Heart right ventricle (tissue), 16 donors: ENCODE measurements at places on chromosomes 7 and 10. TPM values are rescaled to one million over a fixed set of nuclear protein-coding genes. Genes with fewer than 3 reads are reported as not detected.

GRCh38 chr7:94395141-94396036 is 694 bp downstream of the COL1A2 start:
- peak overlapping the region; percentile 67 for H3K4me3 ChIP-seq
- H3K4me1 ChIP-seq, result no peaks in the 10 kb centered on the region
- H3K36me3 ChIP-seq, result no peaks in the 10 kb centered on the region
- H3K27me3 ChIP-seq, result peaks cover 22% of the 10 kb centered on the region

DNA sequence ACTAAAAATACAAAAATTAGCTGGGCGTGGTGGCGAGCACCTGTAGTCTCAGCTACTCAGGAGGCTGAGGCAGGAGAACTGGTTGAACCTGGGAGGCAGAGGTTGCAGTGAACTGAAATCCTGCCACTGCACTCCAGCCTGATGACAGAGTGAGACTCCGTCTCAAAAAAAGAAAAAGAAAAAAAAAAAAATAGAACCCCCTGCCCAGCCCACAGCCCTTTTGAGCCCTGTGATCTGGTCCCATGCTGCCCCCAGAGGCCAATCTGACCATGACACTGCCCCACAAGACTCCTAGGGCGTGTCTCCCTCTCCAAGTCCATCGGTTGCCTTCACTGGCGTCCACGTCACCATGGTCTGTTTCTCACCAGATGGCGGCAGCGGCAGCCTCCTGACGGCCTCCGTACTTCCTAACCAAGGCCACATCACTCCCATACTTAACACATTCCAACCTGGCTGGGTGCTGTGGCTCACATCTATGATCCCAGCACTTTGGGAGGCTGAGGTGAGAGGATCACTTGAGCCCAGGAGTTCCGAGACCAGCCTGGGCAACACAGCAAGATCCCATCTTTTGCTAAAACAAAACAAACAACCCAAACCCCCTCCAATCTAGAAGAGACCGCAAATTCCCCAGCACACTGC is 18.0 kb downstream of the STX1A start:
- no peak overlapping the region for H3K27ac ChIP-seq
- H3K4me3 ChIP-seq, result no peak overlapping the region
- no peaks in the 10 kb centered on the region for H3K27me3 ChIP-seq
- no peaks in the 10 kb centered on the region for H3K4me1 ChIP-seq
- DNase-seq, result no peak

- H3K4me3 ChIP-seq, result no peak overlapping the region
- no peak overlapping the region for H3K27ac ChIP-seq
- no peak for DNase-seq
- no peaks in the 10 kb centered on the region for H3K27me3 ChIP-seq
Measured at GRCh38 chr10:847868-848267, 83.6 kb downstream of the LARP4B start.

GRCh38 chr7:27640884-27641574 is 21.7 kb downstream of the HIBADH start:
- no peaks in the 10 kb centered on the region for H3K36me3 ChIP-seq
- H3K27me3 ChIP-seq, result no peaks in the 10 kb centered on the region
- DNase-seq, result peak; percentile 59
- no peak overlapping the region for H3K4me3 ChIP-seq
- H3K27ac ChIP-seq, result no peak overlapping the region

- no peaks in the 10 kb centered on the region for H3K27me3 ChIP-seq
- H3K4me1 ChIP-seq, result peaks cover 27% of the 10 kb centered on the region
- H3K4me3 ChIP-seq, result no peak overlapping the region
- DNase-seq, result no peak
- H3K36me3 ChIP-seq, result no peaks in the 10 kb centered on the region
Measured at GRCh38 chr10:88922041-88922440, 30.5 kb downstream of the ACTA2 start.

DNA sequence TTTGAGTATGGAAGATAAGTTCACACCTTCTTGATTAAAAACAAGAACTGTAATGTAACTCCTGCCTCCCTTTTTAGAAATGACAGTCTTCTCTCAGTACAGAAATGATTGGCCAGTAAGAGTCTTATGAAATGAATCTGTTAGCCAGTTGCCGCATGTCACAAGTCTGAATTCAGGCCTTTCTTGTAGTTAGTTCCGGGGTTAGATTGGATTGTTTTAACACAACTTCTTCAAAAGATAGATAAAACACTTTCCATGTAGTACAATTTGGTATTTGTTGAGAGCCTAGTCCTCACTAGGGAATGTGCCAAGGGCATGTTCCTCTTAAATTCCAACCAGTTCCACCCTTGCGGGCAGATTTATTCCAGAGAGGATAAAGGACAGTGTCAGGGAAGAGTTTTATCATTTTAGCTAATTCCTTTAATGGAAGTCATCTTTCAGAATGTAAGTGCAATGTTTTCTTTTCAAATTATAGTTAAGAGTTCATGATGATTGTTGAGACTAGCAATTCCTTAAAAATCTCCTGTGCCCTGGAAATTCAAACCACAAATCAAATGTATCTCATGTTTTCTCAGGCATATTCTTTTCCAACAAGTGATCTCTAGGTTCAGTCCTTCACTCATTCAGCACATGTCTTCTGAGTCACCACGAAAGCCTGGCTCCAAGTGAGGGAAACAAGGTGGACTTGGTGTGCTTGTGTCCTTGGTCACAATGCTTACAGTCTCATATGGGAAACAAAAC is 4.1 kb downstream of the FHIP2A start:
- H3K4me3 ChIP-seq, result no peak overlapping the region
- H3K27ac ChIP-seq, result peak overlapping the region; percentile 10
- no peaks in the 10 kb centered on the region for H3K27me3 ChIP-seq
- peaks cover under 1% of the 10 kb centered on the region for H3K36me3 ChIP-seq
- no peak for DNase-seq

DNA sequence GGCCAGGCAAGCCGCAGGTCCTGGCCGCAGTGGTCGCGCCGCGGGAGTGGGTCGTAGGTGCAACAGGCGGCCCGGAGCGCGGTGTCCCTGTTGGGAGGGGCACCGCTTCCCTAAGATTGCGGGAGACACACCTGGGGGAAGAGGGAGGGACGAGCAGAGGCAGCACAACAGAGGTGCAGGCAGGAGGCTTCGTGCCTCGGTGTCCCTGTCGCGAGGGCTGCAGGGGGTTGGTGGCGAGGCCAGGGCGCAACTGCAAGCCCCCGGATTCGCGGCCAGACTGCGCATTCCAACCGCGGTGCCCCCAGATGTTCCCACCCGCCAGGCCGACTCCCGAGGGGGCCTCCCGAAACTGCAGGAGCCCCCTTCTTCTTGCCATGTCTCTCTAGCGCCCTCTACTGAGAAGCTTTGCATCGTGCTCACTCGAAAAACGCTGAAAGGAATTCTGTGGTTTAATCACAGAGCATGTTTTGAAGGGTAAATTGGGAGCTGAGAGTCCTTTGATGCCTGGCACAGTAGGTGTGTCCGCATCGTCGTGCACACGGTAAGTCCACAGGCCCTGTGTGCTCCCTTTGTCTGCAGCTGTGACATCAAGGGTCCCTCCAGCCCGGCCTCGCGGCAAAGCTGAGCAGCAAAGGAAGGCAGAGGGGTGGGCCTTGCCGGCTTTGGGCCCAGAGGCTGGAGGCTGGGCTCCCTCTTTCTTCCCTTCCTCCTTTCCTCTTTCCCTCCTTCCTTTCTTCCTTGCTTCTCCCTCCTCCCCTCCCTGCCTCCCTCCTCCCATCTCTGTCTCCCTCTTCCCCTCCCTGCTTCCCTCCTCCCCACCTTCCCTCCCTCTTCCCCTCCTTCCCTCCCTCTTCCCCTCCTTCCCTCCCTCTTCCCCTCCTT is 6.2 kb upstream of the MBL2 start:
- H3K27me3 ChIP-seq, result peaks cover 15% of the 10 kb centered on the region
- no peak for DNase-seq
- no peak overlapping the region for H3K27ac ChIP-seq
- H3K4me1 ChIP-seq, result no peaks in the 10 kb centered on the region

- no peak overlapping the region for H3K4me3 ChIP-seq
- H3K27ac ChIP-seq, result no peak overlapping the region
- no peaks in the 10 kb centered on the region for H3K4me1 ChIP-seq
- no peaks in the 10 kb centered on the region for H3K36me3 ChIP-seq
- no peak for DNase-seq
- H3K27me3 ChIP-seq, result peaks cover 79% of the 10 kb centered on the region
Measured at GRCh38 chr10:86391986-86392722, 25.6 kb upstream of the GRID1 start.

DNA sequence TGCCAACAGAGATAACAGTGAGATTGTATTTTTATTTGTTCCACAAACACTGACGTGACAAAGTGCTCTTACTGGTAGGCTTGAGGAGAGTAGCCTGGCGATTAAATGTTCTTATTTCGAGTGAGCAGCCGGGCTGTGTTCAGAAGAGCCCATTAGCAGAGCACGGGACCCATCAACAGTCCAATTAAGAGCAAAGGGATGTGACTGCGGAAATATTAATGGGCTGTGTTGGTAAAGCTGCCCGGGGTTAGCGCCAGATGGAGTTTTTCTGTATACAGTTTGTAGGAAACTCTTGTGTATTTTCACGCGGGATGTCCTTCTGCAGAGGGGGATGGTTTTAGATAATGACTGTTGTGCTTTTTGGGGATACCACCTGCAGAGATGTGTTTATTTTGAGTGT is 104.3 kb downstream of the KIAA1217 start:
- H3K27me3 ChIP-seq, result no peaks in the 10 kb centered on the region
- no peak overlapping the region for H3K27ac ChIP-seq
- H3K4me3 ChIP-seq, result no peak overlapping the region
- H3K4me1 ChIP-seq, result peaks cover 35% of the 10 kb centered on the region
- no peak for DNase-seq

GRCh38 chr7:143361552-143362130 is 872 bp downstream of the FAM131B start:
- H3K4me3 ChIP-seq, result peak overlapping the region; percentile 52
- peaks cover 35% of the 10 kb centered on the region for H3K27me3 ChIP-seq
- DNase-seq, result no peak

DNA sequence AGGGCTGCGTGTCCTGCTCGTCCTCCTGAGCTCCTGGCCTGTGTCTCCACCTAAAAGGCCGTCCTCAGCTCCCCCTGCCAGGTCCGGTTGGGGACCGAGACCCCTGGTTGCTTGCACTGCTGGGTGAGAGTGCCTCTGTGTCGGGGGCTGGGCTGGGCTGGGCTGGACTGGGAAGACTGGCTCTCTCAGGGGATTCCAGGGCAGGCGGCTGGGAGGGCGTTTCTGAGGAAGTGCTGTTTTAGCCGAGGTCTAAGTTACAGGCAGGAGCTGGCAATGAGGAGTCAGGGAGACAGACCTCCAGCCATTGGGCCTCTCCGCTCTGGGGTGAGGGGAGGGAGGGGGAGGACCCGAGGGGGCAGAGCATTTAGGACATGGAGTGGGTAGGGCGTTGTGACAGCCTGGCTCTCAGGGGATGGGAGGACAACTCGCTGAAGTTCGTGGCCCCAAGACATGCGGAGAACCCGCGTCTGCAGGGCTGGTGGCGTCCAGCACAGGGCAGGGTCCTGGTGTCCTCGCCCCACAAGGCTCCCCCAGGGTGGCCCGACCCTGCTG is 20.9 kb downstream of the FOXK1 start:
- H3K27ac ChIP-seq, result no peak overlapping the region
- H3K27me3 ChIP-seq, result no peaks in the 10 kb centered on the region

DNA sequence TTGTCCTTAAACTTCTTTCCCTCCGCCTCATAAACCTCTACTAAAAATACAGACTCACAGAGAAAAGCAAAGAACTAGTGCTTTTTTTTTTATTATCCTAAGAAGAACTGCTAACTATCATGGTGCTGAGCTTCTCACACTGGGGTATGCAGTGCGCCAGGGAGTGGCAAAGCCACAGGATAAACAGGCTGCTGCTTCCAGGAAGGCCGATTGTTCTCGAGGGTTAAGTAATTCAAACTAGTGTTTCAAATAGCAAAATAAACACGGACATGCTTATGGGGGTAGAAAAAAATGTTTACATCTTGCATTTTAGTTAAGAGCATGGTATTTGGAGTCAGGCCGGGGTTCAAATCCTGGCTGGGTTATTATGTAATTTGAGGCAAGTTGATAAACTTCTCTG is 157.0 kb downstream of the TAX1BP1 start:
- no peak for DNase-seq
- no peak overlapping the region for H3K27ac ChIP-seq
- H3K36me3 ChIP-seq, result no peaks in the 10 kb centered on the region
- peaks cover 5% of the 10 kb centered on the region for H3K4me1 ChIP-seq
- H3K27me3 ChIP-seq, result no peaks in the 10 kb centered on the region
- H3K4me3 ChIP-seq, result no peak overlapping the region

GRCh38 chr10:70481105-70481504 is 2.5 kb downstream of the PALD1 start:
- H3K27ac ChIP-seq, result peak overlapping the region; percentile 91
- H3K27me3 ChIP-seq, result no peaks in the 10 kb centered on the region
- H3K36me3 ChIP-seq, result no peaks in the 10 kb centered on the region
- H3K4me1 ChIP-seq, result peaks cover 74% of the 10 kb centered on the region

Gene WNT8B
- not detected for total RNA-seq

Gene LRRC18
- not detected for total RNA-seq

Gene NDUFB2
- 597 TPM for total RNA-seq

Gene SERPINE1
- total RNA-seq, result 67.8 TPM

Gene LYZL2
- not detected for total RNA-seq
